ENCODE measurements at places on chromosomes 4 and X.

GRCh38 chrX:141176586-141177451, at the start of gene LDOC1:
Gene LDOC1 (minus strand): TSS chrX:141177129. CDS start chrX:141177021, 108 bp downstream.
- DNase-seq = peak; percentile 91

DNA sequence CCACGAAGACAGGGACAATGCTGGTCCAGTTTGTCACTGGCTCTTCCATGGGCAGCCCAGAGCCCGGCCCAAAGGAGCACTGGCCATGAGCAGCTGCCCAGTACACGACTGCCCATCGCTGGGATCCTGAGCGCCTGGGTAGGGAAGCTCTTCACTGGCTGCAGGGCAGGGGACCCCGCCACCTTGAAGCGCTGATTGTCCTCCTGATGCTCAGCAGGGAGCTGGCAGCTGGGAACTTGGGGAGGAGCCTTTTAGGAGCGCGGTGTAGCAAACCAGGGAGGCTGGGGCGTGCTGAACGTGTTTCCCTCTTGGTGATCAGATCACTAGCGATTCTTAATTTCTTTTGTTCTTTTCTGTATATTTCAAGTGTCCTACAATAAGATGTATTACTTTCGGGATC, 1.8 kb downstream of the L1CAM start:
- DNase-seq = no peak

GRCh38 chr4:4666187-4666586, 124.3 kb upstream of the STX18 start:
- no peak for DNase-seq

DNA sequence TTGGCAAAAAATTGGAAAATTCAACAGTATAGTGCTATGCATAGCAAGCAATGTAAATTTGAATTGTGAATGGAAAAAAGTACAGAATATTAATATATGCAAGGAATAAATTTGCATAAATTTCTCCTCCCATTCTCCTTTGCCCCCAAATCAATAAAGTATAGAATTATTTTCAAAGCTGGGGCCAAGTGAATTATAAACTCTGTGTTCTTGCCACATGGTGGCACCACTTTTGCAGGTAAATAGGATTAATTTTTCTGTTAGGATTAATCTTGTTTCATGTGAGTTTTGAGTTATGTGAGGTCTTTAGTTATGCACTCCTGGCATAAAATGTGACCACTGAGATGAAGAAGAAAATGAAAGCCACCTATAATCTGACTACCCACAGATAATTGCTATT, 19.9 kb downstream of the COPS4 start:
- DNase-seq = no peak
